CD4-positive, alpha-beta T cell (primary cell): ENCODE measurements at places on chromosomes 3 and 15.

- no peak overlapping the region for H3K27ac ChIP-seq
- H3K36me3 ChIP-seq = no peaks in the 10 kb centered on the region
- no peak for DNase-seq
Measured at GRCh38 chr3:194136519-194137007, 615 bp downstream of the HES1 start.

GRCh38 chr15:29857221-29857789 is 35.0 kb upstream of the TJP1 start:
- H3K4me3 ChIP-seq = no peak overlapping the region
- no peaks in the 10 kb centered on the region for H3K36me3 ChIP-seq
- DNase-seq = no peak

GRCh38 chr15:100614336-100614735 is 11.9 kb downstream of the ASB7 start:
- H3K4me3 ChIP-seq = no peak overlapping the region
- no peak overlapping the region for H3K27ac ChIP-seq
- no peak for DNase-seq
- H3K4me1 ChIP-seq = no peaks in the 10 kb centered on the region

DNA sequence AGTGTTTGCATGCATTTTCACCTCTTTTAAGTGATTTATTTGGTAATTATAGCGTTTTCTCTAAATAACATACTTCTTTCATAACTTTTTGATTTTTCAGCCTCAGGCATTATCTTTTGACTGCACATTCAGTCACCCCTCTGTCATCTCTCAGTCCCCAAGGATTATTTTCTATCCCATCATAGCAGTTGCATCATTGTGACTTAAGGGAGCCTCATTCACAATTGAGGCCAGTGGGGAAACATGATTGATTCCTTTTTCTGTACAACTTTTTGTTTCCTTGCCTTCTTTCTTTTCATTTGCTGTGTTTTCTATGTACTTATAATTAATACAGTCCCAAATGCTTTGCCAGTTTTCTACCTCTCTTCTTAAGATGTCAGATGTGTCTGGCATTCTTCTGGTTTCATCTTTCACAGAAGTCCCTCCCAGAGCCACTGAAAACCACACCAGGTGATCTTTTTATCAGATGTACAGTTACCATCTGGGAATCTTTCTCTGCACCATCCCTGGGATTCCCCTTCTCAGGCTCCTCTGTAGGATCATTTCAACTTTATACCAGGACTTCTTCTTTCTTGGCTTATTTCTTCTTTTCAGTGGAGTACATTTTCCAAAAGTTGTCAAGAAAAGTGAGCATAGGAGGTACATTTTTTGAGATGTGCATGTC is 151.4 kb downstream of the RAP2B start:
- no peaks in the 10 kb centered on the region for H3K27me3 ChIP-seq
- no peaks in the 10 kb centered on the region for H3K4me1 ChIP-seq
- no peak overlapping the region for H3K27ac ChIP-seq
- no peak overlapping the region for H3K4me3 ChIP-seq

- no peak overlapping the region for H3K4me3 ChIP-seq
- H3K27ac ChIP-seq = no peak overlapping the region
- no peaks in the 10 kb centered on the region for H3K36me3 ChIP-seq
- DNase-seq = no peak
- no peaks in the 10 kb centered on the region for H3K27me3 ChIP-seq
Measured at GRCh38 chr15:99404454-99404853, 153.2 kb downstream of the LRRC28 start.

DNA sequence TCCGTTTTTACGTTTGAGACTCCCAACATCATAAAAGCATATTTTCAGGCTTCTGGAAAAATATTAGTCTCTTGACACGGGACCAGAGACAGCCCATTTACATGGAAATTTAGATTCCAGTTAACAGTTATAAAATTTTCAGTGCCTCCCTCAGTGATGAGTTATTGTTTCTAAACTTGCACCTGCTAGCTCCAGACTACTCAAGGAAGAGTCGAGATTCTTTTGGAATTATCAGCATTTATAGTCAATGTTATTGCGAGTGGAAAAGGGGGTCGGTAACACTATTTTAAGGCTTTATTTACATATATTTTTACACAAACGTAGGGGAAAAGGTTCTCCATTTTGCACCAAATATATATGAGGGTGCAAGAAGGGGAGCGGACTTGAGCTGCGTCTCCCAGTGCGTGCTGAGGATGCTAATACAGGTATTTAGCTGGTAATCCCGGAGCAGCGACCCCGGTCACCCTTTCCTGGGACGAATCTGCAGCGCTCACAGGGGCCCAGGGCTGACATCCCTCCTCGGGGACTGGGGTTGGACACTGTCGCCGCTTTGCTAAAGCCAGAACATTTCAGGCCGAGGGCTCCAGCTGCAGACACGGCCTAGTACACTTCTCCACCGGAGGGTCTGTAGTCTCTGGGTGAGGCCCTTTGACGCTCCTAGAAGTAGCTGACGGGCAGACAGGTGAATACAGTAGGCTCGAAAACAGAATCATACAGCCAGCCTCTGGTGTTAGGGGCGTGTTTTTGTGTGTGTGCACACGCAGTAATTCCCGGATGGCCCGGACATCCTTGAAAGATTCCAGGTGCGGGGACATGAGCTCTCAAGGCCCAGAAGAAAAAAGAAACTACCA is 729 bp upstream of the ZBTB11 start:
- peaks cover 36% of the 10 kb centered on the region for H3K4me1 ChIP-seq
- peak overlapping the region; percentile 99 for H3K27ac ChIP-seq
- H3K4me3 ChIP-seq = peak overlapping the region; percentile 71
- no peak for DNase-seq
- peaks cover 27% of the 10 kb centered on the region for H3K36me3 ChIP-seq
- H3K27me3 ChIP-seq = no peaks in the 10 kb centered on the region

GRCh38 chr3:127831723-127832172 is 9.4 kb upstream of the MGLL start:
- DNase-seq = no peak
- no peaks in the 10 kb centered on the region for H3K4me1 ChIP-seq
- no peaks in the 10 kb centered on the region for H3K36me3 ChIP-seq

- no peak overlapping the region for H3K27ac ChIP-seq
- no peaks in the 10 kb centered on the region for H3K27me3 ChIP-seq
- peaks cover 10% of the 10 kb centered on the region for H3K4me1 ChIP-seq
- H3K4me3 ChIP-seq = no peak overlapping the region
- H3K36me3 ChIP-seq = peaks cover 80% of the 10 kb centered on the region
Measured at GRCh38 chr3:51401735-51402134, 10.7 kb downstream of the RBM15B start.

DNA sequence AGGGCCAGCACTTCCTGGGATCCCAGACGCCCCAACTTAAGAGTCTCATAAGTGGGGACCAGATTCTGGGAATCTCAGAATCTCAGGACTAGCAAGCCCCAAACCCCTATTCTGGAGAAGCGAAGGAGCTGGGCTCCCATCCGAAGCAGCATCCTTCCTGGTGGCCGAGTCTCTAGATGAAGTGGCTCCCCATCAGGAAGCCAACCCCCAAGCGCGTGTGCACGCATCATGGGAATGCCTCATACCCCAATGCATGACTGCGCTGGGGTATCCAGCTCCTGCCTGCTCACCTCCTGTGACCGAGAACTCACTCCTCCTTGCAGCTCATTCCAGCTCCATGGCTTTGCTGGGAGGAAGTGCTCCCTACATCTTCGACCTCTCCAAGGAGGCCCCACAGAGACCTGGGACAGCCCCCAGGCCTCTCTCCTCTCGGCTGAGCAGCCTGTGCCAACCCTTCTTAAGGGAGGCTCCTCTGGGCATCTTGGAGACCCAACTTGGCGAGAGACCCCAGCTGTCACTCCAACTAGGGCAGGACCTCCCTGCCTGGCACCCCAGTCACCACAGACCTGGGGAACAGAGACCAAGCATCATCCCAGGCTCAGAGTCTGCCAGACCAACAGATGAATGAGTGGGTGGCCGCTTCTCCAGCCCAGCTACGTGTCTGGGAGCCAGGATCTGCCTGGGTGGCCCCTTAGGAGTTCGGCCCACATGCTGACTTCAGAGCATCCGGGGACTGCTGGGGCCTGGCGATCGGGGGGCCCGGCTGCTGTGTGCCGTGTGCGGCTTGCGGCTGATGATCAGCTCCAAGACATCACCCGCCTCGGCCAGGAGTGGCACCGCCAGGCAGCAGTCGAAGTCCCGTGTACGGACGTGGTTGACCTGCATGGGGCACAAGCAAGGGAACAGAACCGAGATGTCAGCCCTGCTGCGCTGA is 46.9 kb downstream of the GRIP2 start:
- no peaks in the 10 kb centered on the region for H3K27me3 ChIP-seq
- no peak overlapping the region for H3K27ac ChIP-seq
- no peaks in the 10 kb centered on the region for H3K4me1 ChIP-seq
- H3K36me3 ChIP-seq = peaks cover 13% of the 10 kb centered on the region
- H3K4me3 ChIP-seq = no peak overlapping the region

GRCh38 chr15:31732726-31733125 is 297.6 kb upstream of the CHRNA7 start:
- H3K4me1 ChIP-seq = no peaks in the 10 kb centered on the region
- H3K4me3 ChIP-seq = no peak overlapping the region
- peaks cover 12% of the 10 kb centered on the region for H3K27me3 ChIP-seq

DNA sequence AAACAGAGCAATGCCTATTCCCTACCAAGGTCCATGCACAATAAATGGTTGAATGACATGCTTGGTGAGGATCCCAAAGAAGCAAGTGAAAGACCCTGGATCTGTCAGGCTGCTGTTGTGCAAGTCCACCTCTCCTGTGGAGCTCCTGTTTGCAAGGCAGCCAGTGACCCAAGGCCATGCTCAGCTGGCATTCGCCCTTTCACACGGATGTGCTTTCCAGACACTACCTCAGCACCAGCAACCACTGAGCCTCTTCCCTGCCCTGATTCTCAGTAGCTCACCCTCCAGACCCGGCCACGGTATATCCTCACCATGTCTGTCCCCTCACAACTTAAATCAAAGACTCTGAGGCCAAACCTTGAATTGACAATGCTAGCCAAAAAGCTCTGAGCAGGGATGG is 23.3 kb downstream of the WWTR1 start:
- no peaks in the 10 kb centered on the region for H3K27me3 ChIP-seq
- H3K4me3 ChIP-seq = no peak overlapping the region
- H3K36me3 ChIP-seq = no peaks in the 10 kb centered on the region

DNA sequence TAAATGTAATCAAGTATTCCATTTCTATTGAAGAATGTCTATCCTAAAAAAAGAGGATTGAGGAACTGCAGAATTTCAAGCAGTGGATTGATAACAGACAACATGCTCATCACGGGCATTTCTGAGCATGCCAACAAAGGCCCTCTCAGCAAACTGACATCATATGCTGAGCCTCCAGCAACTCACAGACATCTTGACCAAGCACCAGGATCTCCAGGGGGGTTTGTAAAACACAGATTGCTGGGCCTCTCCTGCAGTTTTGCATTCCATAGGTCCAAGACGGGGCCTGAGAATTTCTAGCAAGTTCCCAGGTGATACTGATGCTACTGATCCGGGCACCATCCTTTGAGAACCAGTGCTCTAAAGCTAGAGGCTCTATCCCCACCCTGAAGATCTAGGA is 85.0 kb downstream of the FOXP1 start:
- DNase-seq = no peak
- no peaks in the 10 kb centered on the region for H3K36me3 ChIP-seq
- H3K4me3 ChIP-seq = no peak overlapping the region
- no peak overlapping the region for H3K27ac ChIP-seq
- H3K27me3 ChIP-seq = no peaks in the 10 kb centered on the region

DNA sequence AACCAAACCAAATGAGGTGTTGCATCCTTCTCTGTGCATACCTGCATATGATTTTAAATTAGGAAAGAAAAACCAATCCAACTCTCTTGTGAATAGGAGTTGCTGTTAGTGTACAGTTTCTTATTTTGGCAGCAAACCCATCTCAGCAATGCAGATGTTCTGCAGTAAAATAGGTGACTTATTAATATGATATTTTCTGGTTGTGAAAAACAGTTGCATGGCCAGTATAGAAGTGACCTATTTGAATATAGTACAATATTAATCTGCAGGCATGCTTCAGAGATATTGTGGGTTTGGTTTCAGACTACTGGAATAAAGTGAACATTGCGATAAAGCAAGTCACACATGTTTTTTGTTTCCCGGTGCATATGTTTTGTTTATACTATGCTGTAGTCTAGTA is 42.2 kb downstream of the AKAP13 start:
- no peak overlapping the region for H3K4me3 ChIP-seq
- no peak overlapping the region for H3K27ac ChIP-seq
- H3K36me3 ChIP-seq = no peaks in the 10 kb centered on the region
- peaks cover 22% of the 10 kb centered on the region for H3K4me1 ChIP-seq

DNA sequence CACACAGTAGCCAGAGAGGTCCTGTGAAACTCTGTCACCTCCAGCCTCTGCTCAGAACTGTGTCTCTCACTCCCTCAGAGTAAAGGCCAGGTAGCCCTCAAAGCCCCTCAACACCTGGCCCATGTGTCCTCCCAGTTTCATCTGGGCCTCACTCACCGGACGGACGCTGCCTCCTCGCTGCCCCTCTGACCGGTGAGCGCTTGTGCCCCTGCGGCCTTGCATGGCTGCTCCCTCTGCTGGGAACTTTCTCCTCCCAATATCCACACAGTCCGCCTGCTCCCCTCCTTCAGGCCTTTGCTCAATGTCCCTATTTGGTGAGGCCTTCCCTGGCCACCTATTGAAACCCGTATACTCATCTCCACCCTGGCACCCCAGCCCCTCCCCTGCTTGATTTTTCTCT is 36.8 kb upstream of the TRH start:
- H3K27me3 ChIP-seq = no peaks in the 10 kb centered on the region
- peaks cover 9% of the 10 kb centered on the region for H3K4me1 ChIP-seq
- no peak for DNase-seq
- H3K4me3 ChIP-seq = no peak overlapping the region

DNA sequence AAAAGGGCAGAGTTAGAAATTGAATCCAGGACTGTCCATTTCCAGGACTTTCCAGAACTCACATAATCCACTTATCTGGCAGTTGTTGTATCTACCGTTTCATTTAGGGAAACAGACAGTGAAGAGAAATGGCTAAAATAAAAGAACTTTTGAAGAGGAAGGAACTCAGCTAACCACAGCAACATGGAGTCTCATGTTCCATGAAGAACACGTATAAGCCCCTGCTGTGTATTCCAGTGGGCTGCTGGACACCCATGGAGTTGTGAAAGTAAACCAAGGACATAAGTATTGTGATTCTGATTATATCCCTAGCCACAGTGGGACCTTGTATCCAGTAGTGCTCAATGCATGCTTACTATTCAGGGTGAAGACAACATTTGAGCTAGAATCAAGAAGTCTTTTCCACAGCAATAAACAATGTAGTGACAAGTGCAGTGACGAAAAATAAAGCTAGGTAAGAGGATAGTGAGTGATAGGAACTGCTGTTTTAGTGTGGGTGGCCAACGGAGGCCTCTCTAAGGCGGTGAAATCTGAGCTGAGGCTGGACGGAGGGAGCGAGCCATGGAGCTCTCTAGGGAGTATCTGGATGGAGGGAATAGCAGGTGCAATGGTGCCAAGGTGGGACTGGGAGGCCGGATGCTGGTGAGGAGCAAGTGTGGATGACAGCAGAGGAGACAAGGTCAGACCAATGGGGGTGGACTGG is 26.8 kb upstream of the TRH start:
- no peaks in the 10 kb centered on the region for H3K36me3 ChIP-seq
- no peak overlapping the region for H3K4me3 ChIP-seq
- H3K27ac ChIP-seq = no peak overlapping the region
- DNase-seq = no peak
- no peaks in the 10 kb centered on the region for H3K27me3 ChIP-seq
